ENCODE measurements at places on chromosomes 7 and 10.

DNA sequence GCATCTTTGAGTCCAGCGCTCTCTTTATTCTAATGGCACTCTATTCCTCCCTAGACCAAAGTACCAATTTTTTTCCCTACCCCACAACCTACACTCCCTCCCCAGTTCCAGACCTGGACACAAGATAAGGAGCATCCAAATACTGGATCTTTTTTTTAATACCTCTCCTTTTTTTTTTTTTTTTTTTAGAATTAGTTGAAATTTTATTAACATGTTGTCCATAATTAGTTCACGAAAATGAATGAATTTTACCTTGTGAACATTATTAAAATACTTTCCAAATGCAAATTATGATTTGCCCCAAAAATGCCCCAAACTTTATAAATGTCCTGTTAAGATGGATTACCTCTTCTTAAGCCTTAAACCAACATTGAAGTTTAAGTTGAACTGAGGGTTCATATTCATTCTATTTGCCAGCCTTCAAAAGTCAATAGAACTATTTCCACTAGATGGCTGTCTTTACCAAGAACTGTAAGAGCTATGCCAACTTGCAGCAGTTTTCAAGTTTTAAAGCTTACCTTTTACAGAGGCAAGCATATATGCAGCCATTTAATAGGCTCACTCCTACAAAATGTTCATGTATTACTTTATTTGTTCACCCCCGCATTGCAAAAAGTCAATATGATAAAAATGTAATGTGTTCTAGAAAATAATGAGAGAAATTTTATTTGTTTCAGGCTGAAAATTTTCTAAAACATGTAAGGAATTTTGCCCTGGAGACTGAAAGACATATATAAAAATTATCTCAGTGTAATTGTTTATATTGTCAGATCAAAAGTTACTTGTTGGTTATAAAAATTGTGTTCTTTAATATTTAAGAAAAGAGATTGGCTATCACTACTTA lies 39.7 kb upstream of the TNKS2 start:
- DNase-seq = no peak

DNA sequence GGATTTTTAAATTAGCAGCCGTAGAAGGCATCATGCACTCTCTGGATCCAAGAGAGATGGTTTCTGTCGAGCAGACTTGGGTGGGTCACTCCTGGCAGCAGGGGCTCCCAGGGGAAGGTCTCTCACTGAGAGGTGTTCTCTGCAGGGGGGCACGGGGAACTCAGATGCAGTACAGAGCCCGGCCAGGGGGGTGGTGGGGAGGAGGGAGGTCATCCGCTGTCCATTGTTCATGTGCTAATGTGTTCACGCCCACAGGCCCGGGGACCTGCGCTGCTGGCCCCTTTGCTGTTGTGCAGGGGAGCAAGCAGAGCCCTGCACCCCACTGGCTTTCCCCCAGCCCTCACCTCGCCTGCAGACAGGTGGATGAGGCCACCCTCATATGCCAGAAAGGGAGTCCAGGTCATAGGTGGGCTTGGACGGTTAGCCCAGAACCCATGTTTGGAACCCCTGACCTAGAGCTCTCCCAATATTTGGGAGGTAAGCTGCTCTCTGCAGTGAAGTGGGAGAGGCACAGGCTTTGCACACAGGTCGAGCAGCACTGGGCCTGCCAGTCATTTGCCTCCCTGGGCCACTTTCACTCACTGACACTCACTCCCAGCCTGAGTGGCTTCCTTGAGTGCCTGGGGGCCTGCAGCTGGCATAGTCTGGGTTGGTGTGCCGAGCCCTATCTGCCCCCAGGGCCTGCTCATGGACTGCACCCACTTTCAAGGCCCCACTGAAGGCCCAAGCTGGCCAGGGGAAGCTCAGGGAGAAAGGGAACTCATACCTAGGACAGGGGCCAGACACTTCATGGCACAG lies 12.6 kb upstream of the TBRG4 start:
- no peak for DNase-seq

DNA sequence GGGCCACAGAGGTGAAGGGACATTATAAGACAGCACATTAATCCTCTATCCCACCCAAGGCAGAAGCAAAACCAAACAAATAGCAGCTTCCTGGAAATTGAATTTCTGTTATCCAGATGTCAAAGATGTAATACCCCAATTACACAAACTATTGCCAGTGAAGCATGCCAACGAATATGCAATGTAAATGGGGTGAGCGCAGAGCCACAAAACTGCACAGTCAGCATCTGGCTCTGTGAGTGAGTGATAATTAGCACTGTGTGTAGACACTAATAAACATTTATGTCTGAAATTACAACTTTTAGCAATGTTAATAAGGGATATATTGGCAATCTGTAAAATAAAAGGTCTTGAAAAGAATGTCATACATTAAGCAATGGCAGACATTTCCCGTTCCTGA lies 3.2 kb downstream of the BEND7 start:
- DNase-seq = no peak

DNA sequence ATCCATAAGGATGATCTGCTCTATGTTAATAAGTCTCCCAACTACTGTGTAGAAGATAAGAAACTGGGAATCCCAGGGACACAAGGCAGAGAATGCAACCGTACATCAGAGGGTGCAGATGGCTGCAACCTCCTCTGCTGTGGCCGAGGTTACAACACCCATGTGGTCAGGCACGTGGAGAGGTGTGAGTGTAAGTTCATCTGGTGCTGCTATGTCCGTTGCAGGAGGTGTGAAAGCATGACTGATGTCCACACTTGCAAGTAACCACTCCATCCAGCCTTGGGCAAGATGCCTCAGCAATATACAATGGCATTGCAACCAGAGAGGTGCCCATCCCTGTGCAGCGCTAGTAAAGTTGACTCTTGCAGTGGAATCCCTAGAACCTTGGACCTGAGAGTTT lies 10.3 kb downstream of the WNT16 start:
- DNase-seq = no peak

DNA sequence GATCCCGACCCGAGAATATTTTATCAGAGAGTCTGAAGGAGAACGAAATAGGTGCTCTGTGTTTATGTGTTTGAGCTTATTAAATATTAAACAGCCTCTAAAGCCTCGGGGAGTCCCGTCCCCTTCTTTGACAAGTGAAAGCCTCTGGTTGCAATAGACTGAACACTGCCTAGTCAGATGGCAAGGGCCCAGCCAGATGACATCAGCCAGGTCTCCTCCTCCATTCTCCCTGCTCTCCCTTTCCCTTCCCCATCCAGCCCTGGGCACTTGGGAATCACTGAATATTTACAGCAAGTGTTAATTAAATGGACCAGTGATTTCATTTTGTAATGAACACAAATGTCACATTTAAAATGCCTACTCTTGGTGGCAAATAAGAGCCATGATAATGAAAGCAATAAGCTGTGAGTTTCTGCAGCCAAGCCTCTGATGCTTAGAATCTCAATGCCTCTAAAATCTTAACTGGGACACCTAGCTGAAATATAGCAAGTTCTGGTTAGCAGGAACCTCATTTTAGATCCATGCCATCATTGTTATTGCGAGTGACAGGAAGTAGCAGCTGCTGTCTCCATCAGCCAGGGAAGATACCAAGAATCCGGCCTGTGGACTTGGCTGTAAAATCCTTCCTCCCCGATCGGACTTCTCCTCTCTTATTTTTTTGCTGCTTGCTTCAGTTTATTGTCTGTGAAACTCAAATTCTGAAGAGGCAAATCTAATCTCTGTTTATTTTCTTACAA lies 202.1 kb downstream of the PRPF18 start:
- DNase-seq = no peak

DNA sequence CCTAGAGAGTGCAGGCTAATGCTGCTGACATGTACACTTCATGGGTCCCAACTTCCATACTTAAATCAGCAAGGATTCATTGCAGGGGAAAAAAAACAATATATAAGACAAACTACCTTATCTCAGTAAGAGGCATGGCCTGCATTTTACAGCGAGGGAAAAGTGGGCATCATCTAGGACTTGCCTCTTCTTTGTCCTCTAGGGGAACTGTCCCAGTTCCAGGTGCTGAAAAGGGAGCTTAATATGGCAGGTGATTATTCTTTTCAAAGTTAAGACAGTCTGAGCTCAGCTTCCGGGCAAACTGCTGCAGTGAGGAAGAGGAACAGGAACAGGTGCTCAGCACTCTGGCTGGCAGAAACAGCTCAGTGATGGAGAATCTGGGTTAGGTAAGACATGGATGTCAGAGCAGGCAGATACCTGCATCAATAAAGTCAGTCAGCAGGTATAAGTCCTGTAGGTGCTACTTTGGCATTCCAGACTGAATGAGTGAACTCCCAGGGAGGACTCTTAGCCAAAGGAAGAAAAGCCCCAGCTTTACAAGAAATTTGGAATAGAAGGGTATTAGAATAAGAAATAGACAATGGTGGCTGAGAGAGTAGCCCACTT lies 147.2 kb downstream of the TMEM178B start:
- no peak for DNase-seq

DNA sequence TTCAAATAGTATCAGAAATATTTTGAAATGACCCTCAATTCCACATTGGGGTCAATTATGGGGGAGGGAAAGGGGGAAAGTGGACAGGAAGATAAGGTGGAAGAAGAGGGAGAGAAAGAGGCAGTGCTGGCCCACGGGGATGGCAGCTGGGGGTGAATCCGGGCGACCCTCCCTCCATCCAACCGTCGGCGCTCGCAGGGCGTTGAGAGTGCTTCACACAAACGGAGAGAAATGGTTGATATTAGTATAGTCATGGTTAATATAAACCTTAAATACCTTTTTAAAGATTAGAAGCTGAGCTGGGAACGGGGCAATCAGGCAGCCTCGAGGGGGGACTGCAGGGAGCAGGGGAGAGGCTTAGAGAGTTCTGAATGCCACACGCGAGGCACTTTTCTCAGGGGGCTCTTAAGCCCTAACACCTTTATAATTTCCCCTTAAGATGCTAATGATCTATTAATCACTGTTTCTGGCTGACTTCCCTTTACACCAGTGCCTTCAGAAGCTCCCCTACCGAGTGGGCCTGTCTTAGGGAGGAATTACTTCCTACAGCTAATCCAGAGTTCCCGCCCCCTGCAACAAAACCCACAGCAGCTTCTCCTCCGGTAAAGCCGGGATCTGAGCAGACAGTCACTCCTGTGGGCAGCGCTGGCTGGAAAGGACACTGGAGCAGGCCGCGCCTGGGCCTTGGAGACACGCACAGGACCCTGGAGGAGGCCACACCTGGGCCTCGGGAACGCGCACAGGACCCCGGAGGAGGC lies 39.5 kb downstream of the PRKAG2 start:
- no peak for DNase-seq

GRCh38 chr10:108166401-108166800 lies 1001.9 kb upstream of the SORCS1 start:
- DNase-seq = no peak

- DNase-seq = peak; percentile 95
Observed at GRCh38 chr7:2523941-2524807, 4.6 kb downstream of the LFNG start.

- no peak for DNase-seq
Observed at GRCh38 chr7:121985476-121986030, 112.6 kb downstream of the PTPRZ1 start.

DNA sequence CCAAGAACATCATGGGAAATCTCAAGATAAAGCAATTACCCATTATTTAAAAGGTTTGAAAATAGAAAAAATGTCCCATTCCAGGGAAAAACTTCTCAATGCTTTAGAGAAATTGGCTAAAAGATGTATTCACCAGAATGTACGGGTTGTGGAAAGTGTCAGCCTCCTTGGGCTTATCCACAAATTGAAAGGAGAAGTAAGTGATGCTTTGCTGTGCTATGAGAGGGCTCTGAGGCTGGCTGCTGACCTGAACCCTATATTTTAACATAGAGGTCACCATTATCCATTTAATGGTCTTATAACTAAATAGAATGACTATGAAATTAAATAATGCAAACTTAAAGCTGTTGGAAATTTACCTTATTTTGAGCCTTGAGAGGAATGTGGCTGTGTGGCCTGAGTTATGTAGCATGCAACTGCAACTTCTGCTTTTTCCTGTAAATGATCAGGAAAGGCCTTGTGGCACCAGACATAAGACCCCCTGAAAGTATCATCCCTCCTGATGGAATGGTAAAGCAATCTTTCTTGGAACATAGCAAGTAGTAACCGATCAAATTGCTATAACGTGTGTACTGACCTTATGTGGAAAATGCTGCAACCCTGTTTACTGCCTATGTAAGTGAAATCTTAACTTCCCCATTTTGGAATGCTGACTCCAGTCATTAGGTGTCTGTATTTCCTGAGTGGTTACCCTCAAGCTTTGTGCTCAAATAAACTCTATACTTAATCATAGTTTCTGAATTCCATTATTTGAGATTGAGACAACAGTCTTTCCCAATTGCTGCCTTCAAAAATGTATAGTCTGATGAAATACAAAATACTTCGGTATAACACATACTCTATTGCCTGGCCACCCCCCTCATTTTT lies 6.9 kb downstream of the IFIT1B start:
- DNase-seq = no peak

DNA sequence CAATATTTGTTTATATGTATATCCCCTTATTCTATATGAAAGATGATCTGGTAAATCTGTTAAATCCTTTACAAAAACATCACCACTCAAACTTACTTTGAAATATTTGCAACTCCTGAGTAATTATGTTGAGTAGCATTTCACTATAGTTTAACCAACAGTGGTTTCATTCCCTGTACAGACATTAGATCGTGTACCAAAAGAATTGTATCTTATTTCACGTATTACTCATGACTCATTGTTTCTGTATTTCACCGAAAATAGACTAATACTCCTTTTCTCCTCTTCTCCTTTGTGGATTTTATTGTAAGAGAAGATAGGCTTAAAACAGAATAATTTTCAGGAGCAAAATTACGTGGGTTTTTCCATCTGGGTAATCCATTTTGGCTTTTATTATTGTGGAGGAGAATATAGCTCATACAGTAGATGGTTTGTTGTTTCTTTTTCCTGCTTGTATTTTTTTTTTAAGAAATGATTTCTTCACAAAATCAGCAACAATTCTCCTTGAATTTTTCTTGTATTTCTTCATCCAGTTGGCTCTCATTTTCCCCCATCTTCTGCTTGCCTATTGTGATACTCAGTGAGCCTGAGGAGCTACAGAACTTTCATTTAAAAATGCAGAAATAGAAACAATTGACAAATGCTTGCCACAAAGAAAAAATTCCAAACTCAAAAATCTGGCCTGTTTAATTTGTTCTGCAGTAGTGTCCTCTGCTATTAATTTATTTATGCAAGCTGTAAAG lies 90.6 kb upstream of the OIT3 start:
- DNase-seq = no peak

Measured in SHP77 treated with DMSO at 0.1 percent for 48 hours (cell line).